COR-L47 (cell line): ENCODE measurements at places on chromosomes 11 and 22.

- DNase-seq, result no peak
Measured at GRCh38 chr22:45974498-45974897, 2.5 kb downstream of the WNT7B start.

GRCh38 chr11:69880826-69881445 lies 61.7 kb upstream of the FGF3 start:
- no peak for DNase-seq

DNA sequence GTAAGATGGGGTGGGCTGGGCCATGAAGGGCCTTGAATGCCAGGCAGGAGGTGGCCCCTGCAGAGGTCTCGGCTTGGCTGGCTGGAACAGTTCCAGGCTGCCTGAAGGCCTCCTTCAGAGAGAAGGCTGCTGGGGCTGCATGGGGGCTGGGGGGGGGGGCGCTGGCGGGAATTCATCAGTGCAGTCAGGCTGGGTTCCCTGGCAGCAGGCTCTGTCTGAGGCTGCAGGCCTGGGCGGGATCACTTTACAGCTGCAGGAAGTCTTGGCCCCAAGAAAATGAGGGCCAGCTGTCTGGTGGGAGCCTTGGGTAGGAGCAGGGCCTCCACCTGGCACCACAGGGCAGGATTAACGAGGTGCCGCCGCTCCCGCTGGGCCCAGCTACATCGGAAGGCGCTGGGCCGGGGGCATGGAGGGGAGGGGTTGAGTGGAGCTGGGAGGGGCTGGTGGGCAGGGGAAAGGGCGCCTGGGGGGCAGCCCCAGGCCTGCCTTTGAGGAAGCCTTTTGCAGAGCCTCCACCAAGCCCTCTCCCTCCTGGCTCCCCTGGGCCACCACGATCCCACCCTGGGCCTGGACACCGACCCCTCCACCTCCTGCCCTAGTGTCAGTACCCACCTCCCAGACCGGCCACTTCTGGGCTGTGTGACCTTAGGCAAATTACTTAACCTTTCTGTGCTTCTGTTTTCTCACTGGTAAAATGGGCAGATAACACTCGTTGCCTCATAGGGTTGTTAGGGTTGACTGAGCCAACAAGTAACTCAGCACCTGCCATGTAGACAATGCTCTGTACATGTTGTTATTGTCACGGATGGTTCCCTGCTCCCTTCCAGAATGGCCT lies 31.0 kb upstream of the HMOX1 start:
- peak; percentile 84 for DNase-seq

GRCh38 chr11:120186774-120187591 lies 23.8 kb upstream of the OAF start:
- no peak for DNase-seq

- no peak for DNase-seq
Measured at GRCh38 chr22:21779444-21779843, 43.9 kb upstream of the YPEL1 start.

DNA sequence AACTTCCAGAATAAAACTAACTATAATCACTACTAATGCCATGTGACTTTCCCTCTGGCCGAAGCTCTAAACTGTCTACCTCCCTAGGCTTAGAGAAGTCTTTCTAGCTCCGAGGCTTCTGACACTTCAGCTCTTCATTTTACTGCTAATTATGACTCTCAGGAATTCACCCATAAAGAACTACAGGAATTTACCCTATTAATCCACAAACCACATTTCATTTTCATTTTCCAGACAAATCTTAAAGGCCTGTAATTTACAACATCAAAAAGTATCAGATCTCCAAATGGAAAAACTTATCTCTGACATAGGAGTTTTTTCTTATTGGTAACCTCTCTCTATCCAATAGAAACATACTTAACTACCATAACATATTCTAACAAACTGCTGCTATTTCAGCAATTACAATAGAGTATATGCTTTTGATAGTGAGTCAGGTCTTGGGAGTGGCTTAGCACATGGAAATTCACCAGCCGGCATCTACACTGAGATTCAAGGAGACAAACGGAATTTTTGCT lies 33.4 kb downstream of the MRTFA start:
- no peak for DNase-seq

DNA sequence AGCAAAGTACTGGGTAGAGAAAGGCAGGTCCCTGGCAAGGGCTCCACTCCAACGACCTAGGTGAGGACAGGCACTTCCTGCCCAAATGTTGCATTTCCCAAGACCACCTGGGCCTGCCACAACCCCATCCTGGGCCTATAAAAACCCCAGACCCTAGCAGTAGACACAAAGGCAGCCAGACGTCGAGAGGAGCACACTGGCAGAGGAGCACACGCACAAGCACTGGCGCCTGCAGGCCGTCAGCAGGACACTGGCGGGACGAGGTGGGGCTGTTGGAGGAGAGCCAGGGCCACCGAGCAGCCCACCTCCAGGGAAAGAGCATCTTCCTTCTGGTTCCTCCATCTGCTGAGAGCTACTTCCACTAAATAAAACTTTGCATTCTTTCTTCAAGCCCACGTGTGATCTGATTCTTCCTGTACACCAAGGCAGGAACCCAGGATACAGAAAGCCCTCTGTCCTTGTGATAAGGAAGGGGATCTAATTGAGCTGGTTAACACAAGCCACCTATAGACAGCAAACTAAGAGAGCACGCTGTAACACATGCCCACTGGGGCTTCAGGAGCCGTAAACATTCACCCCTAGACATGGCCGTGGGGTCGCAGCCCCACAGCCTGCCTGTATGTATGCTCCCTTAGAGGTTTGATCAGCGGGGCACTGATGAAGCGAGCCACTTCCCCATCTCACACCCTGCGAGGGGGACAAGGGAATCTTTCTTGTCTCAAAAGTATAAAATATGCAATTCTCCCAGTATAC lies 89.7 kb upstream of the MTMR2 start:
- DNase-seq, result peak; percentile 9

DNA sequence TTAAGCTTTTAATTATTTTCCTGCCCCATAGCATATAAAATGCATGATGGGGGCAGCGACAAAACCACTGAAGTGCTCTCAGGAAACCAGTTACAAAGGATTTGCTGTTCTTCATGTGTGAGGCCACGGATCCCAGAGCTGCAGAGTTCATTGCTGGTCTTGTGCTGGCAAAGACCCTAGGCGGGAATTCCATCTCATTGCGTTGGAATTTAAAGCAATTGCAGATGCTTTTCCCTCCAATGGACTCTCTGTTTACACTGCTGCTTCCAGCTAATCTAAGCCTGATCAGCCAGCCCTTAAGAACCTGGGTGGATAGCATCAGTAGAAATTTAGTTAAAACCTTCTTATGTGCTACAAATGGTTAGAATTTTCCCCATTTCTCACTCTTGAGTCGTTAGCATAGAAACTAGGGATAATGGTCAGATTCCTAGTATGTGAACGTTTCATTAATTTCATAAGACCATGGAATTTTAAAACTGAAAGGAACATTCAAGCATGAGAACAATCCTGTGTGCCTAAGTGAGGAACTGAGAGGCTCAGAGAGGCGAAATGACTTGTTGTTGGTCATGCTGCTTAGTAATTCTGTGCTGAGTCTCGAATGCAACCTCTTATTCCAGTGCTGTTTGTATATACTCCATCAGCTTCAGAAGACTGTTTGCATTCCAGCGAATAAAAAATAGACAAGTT lies 36.1 kb upstream of the ADSL start:
- DNase-seq, result no peak

DNA sequence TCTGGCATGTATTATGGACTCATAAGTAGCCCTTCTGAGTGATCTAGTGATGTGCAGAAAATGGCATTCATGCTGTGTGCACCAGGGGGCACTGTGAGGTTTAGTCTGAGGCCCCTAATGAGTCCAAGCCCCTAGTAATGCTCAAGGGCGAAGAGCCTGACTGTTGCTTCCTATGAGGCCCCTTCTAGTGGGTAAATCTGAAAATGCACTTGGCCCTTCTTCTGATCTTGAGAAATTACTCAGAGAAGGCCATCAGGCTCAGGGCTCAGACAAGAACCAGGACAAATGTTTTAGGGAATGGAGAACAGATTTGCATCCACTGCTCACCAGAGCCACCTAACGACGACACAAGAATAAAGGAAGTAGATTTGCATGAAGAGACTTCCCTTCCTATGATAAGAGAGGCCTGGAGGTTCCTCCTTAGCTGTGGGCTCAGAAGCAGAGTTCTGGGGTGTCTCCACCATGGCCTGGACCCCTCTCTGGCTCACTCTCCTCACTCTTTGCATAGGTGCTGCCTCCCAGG lies 75.8 kb downstream of the GGTLC2 start:
- peak; percentile 26 for DNase-seq

- DNase-seq, result no peak
Measured at GRCh38 chr11:11982975-11983374, 25.5 kb downstream of the DKK3 start.

DNA sequence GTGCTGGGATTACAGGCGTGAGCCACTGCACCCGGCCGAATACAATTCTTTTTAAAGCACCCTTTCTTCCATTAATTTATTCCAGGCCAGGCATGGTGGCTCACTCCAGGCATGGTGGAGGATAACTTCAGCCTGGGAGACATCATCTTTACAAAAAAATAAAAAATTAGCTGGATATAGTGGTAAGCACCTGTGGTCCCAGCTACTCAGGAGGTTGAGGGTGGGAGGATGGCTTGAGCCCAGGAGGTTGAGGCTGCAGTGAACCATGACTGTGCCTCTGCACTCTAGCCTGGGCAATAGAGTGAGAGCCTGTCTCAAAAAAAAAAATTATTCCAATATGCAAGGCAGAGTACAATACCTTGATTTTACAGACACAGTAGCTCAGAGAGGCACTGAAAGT lies 11.4 kb downstream of the TAGLN start:
- DNase-seq, result no peak

DNA sequence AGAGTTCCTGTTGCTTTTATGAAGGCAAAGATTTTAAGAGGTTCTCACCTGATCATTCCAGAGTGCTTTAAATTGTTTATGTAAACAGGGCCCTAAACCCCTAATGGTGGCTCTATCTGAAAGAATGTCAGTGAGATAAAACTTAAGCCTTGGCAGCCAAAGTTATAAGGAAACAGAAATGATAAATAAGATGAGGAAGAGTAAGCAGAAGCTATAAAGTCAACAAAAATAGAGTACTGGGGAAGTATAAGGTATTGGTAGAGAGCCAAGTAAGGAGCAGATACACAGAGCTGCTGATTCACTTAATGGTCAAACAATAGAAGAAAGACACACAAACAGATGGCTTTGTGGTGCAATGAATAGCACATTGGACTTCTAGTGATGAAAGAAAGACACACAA lies 37.9 kb downstream of the TMPRSS5 start:
- DNase-seq, result no peak

- DNase-seq, result peak; percentile 4
Measured at GRCh38 chr11:93288079-93288478, 42.5 kb upstream of the DEUP1 start.
